Stomach (tissue), 19 donors: ENCODE measurements at places on chromosomes 6 and 20. TPM values are rescaled to one million over a fixed set of nuclear protein-coding genes. Genes with fewer than 3 reads are reported as not detected.
A peak's percentile ranks its signal among the peaks of the same experiment; 100 is the strongest.

The DEFB124 gene
- total RNA-seq, result not detected

The GNRH2 gene
- total RNA-seq, result not detected

The EYS gene
- total RNA-seq, result not detected

DNA sequence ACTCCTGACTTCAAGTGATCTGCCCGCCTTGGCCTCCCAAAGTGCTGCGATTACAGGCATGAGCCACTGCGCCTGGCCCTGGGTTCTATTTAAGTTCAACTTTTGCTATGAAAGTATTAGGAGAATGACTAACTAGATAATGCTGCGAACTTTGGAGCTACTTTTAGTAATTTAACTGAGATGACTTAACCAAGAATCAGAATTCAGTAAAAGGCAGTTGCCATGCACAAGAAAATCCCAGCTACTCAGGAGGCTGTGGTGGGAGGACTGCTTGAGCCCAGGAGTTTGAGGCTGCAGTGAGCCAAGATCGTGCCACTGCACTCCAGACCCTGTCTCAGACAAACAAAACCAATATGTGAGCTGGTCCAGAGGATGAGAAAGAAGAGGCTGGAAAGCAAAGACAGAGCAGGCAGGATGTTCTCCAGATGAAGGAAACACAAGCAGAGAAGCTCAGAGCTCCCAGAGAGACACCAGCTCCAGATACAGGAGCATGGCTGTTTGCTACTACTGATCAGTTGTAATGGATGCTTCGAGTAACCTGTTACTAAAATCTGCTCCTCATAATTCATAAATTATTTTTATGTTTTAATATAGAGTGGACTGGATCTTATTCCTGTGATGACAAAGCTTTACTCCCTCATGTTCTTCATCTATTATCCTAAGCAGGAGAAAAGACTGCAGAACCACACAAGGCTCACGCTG, 23.9 kb downstream of the ZNF217 start:
- no peak for DNase-seq

DNA sequence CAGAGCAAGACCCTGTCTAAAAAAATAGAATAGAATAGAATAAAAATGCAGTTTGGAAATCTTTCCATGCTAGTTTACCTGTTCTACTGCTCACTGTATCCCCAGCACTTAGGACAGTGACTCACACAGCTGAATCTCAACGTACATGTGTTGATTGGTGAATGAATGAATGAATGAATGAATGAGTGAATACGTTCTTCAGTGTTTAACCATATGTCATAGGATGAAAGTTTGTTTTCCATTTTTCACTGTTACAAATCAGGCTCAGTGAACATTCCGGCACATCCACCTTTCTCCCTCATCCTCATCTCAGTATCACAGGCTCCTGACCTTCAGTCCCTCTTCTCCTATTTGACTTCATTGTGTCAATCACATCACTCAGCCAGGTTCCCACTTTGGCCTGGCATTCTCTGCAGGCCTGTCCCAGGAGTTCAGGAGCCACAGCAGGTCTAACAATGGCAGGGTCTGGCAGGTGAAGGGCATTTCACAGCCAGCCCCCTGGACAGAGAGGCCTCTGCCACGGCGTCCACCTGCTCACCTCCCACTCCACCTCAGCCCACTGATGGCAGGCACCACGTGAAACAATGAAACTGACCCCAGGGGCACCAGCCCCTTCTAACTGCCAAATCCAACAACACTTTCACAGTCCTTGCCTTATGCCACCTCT, 7.9 kb downstream of the ZC3H12D start:
- DNase-seq, result no peak

- peak; percentile 75 for DNase-seq
Measured at GRCh38 chr20:50360218-50360672, 149.9 kb upstream of the PTPN1 start.

DNA sequence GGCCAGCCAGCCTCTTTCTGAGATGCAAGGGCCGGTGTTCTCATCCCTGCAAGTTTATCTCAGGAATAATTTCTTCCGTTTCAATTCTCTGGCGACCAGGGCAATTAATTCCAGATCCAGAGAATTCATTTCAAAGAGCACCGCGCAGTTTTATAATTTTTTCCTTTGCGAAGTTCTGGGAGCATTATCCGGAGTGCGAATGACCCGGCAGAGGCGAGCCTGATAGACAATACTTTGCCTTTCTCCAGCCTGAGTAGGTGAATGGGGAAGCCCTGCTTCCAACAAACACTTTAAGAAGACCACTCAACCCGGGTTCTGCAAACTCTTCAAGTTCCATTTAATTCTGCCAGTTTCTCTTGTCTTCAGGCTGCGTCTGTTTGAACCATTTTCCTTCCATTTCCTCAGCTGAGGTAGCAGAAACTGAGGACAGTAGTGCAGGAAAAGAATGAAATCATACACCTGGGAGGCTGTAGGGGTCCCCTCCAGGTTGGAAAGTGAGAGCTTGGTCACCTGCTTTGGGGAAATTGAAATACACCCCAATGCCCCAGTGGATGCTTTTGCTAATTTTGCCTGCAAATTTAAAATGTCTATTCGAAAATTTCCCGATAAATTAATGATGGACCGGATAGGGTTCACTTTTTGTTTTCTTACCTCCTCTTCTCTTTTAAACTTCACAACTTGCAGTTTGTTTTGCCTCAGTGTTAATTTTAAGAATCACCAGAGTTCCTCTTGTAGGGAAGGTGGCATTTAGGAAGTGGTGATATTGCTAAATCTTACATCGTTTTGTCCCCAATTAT, 1.1 kb downstream of the VGLL2 start:
- no peak for DNase-seq

GRCh38 chr20:62219992-62220665, at the start of gene HRH3:
TSS of gene HRH3 (minus strand) at chr20:62220278. CDS start at chr20:62219970, 308 bp downstream.
- DNase-seq, result peak; percentile 53

DNA sequence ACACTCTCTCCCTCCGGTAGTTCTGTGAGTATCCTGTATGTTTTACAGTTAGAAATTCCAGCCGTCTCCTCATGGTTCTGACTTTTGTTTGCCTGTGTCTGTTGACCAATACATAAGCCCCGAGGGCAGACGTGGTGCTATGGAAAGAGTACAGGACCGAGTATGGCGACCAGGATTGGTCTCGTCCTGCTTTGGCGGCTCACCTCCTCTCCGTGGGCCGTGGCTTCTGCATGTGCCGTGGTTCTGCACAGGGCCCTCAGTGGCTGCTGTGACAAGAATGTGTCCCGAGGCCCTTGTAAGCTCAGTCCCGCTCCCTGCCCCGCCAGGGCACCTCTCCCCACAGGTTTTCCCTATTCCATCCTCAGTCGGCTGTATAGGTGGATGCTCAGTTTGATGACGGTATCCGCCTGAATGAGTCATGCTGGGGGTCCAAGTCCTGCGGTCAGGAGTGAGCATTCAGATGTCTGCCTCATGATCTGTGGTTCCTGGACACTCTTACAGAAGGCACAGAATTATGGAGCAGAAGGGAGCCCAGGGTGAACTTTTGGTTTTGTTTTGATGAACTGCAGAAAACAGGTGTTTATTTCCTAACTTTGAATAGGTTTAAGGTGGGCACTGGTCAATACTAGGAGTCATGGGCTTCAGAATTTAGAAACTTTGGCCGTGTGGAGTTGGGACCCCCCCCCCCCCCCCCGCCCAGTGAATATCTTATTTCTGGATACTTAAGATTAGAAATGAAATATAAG, 1.2 kb downstream of the ARFGAP1 start:
- no peak for DNase-seq

DNA sequence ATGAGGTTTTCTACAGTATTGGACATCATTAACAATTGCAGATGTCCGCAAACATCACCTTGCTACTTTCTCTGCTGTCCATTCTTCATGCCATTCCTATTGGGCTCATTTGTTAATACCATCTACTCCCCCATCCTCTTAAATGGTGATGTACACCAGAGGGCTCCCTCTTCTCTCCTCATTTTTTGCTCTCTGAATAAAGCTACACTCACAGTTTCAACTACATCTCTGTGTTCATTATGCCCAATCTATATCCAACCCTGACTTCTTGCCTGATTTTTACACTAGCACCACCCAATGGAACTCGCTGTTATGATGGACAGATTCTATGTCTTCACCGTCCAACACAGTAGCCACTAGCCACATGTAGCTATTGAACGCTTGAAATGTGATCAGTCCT, 288.1 kb upstream of the ID4 start:
- no peak for DNase-seq

GRCh38 chr6:127515794-127516661, 3.1 kb downstream of the MTCL3 start:
- peak; percentile 87 for DNase-seq
